ENCODE measurements at places on chromosomes 5 and 9.
A peak's percentile ranks its signal among the peaks of the same experiment; 100 is the strongest.

GRCh38 chr5:137496919-137497318, 2.2 kb downstream of the SPOCK1 start:
- DNase-seq: no peak

GRCh38 chr9:115986508-115986907, 167.1 kb upstream of the PAPPA start:
- DNase-seq: no peak

DNA sequence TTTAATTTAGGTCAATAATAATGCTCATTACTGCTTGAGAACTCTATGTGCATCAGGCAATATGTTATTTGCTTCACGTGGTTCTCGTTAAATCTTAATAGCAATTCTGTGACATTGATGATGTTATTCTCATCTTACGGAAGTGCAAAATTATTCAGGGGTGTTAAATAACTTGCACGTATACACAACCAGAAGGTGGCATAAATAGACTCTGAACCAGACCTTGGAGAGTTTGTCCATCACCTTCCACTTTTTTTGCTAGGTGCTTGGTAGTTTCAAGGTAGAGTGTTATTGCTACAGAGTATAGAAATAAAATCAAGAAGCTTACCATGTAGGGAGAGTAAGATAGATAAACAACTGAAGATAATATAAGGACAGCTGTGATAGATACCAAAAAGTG, 23.6 kb upstream of the TNFAIP8 start:
- DNase-seq: no peak

- no peak for DNase-seq
Measured at GRCh38 chr9:25557645-25558300, 120.5 kb downstream of the TUSC1 start.

- DNase-seq: no peak
Measured at GRCh38 chr5:137122075-137122474, 377.1 kb downstream of the SPOCK1 start.

GRCh38 chr5:52275639-52276038, 512.1 kb upstream of the ITGA1 start:
- DNase-seq: no peak

- DNase-seq: peak; percentile 72
Measured at GRCh38 chr9:91419222-91420191, 4.1 kb downstream of the NFIL3 start.

GRCh38 chr9:114112325-114112724, 13.2 kb upstream of the KIF12 start:
- DNase-seq: no peak

DNA sequence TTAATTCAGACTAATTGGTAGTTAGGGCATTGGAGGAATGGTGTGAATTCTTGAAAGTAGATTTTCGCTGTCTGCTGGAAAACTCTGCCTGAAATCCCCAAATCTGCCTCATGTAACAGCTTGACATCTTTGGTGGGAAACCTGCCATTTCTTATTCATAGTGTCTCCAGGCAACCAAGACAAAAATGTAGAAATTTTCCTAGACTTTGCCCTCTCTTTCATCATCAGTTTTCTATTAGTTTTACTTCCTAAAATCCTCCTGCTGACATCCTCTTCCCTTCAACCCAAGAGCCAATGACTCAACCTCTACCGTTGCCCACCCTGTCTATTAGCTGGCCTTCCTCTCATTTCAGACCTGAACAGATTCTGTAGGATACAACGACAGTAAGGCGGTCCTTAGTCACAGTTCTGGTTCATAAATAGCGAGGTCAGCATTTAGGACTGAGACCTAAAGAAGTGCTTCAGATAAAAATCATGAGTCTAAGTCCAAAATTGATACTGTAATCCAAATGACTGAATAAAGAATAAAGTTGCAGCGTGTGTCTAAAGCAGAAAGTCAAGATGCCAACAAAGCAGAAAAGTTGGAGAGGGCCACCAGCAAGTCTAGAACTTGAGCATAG, 133.9 kb downstream of the MUSK start:
- DNase-seq: no peak

GRCh38 chr9:5593904-5594303, 35.0 kb upstream of the RIC1 start:
- no peak for DNase-seq

Measured in stimulated activated CD8-positive, alpha-beta memory T cell treated with anti-CD3 and anti-CD28 coated beads, Interleukin-4, amount 100 ng/mL, for 48 hours (primary cell).